ENCODE measurements at places on chromosomes 4 and X.

DNA sequence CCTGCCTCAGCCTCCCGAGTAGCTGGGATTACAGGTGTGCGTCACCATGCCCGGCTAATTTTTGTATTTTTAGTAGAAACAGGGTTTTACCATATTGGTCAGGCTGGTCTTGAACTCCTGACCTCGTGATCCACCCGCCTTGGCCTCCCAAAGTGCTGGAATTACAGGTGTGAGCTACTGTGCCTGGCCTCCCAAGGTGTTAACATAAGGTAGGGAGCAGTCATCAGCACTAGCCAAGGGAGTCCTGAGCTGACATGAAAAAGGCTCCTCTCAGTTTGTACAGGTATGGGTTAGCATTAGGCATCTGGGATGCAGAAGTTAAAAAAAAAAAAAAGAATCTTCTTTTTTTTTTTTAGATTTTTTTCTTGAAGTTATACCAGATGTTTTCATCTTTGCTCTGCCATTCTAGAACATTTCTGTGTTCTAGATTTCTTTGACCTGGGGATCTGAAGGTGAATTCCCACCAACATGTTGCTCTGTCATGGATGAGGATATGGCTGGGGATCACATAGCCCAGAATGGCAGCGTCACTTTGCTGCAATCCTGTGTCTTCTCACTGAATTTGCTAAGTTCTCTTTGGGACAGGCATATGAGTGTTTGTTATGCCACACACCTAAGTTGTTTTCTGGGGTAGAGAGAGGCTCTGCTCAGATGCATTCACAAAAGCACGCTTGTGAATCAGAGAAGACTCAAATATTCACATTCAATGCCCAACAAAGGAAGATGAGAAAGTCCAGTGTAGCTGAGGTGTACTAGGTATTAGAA, 24.4 kb upstream of the PLA2G12A start:
- DNase-seq: no peak

DNA sequence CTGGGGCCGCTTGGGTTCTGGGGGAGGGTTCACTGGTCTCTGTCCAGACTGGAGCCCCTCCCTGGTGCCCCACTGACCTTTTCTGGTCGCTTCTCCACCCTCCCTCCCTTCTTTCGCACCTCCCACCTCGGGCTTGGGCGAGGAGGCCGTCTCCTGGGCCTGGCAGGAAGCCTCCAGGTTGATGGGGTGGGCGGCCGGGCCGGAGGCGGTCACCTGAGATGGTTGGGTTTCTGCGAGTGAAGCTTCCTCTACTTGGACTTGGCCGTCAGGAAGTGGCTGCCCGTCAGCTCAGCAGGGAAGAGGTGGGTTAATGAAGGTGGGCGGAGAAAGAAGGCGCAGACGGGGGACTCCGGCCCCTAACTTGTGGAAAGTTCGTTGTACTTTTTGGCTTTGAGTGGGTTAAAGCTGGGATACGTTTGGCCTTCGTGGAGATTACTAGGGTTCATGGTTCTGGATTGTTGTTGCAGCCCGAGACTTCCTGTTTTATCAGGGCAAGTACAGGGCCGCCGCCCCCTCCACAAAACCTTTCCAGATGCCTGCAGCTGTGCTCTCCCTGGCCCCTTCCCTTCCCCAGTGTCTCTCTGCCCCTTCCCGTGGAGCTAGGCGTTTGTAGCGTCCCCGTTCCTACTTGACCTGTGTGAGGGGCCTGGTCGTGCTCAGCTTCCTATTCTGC, 1.2 kb downstream of the AKAP17A start:
- DNase-seq: no peak

DNA sequence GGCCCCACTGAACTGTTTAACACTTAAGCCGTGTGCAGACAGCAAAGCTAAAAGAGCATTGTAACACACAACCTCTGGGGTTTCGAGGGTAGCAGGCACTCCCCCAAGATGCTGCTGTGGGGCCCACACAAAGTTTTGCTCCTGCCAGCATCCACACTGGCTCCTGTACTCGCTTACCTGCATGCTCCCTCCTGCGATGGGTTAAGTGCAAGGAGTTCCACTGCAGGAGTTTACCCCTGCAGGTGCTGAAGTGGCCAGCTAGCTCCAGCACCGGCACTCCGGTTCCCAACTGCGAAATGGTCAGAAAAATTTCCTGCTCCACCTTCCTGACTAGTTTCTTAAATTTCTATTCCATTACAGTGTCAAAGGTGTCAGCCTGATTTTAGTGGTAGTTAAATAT, 443.5 kb downstream of the PCDH10 start:
- DNase-seq: no peak

- no peak for DNase-seq
Measured at GRCh38 chr4:87054900-87055299, 120.1 kb downstream of the AFF1 start.

GRCh38 chrX:64853424-64853823, 122.8 kb downstream of the ZC4H2 start:
- no peak for DNase-seq

Data from urothelium cell line (cell line).